ENCODE measurements at places on chromosomes 7 and 10. TPM values are rescaled to one million over a fixed set of nuclear protein-coding genes. Genes with fewer than 3 reads are reported as not detected.

Gene IL6
- total RNA-seq = 291 TPM

Gene AGAP5
- total RNA-seq = 0.49 TPM

Gene PPP1R17
- total RNA-seq = not detected

Gene PDK4
- 42.9 TPM for total RNA-seq

Gene SLC39A12
- not detected for total RNA-seq

Gene SH3PXD2A
- total RNA-seq = 14.4 TPM

Gene FOXP2
- total RNA-seq = not detected

Gene GNGT1
- total RNA-seq = not detected

Gene CEP55
- 9.0 TPM for total RNA-seq

Gene NPTX2
- total RNA-seq = 88.5 TPM

Gene CACNB2
- total RNA-seq = not detected

Gene BEND7
- total RNA-seq = 0.81 TPM

Gene IDI1
- total RNA-seq = 79.1 TPM

Gene SP8
- not detected for total RNA-seq

Gene LRGUK
- total RNA-seq = not detected

Gene DKK1
- total RNA-seq = 229 TPM

Gene HMX3
- not detected for total RNA-seq

Gene UCMA
- total RNA-seq = not detected

Gene BLNK
- not detected for total RNA-seq

Gene SLC26A5
- not detected for total RNA-seq

Gene STK32C
- total RNA-seq = 8.8 TPM

Gene CXCL12
- 255 TPM for total RNA-seq

Gene FZD8
- total RNA-seq = 10.2 TPM

Gene OR6B1
- not detected for total RNA-seq

Gene ADAM8
- 0.32 TPM for total RNA-seq

Gene NUTM2E
- total RNA-seq = not detected

Gene CRTAC1
- total RNA-seq = not detected

Gene STEAP1
- total RNA-seq = 72.7 TPM

Gene JCAD
- total RNA-seq = 35.2 TPM

Gene DPYSL4
- total RNA-seq = 47.1 TPM

Gene TAS2R3
- not detected for total RNA-seq

Gene TCERG1L
- total RNA-seq = not detected

Gene NACAD
- total RNA-seq = 2.3 TPM

Gene ATOH7
- total RNA-seq = not detected
